ENCODE measurements at places on chromosomes 11 and 22.

GRCh38 chr11:65857500-65857852 lies 504 bp downstream of the CFL1 start:
- peak; percentile 39 for DNase-seq

- no peak for DNase-seq
Observed at GRCh38 chr11:16977136-16977993, 36.8 kb downstream of the PLEKHA7 start.

GRCh38 chr11:1197886-1198560 lies 24.8 kb upstream of the MUC5B start:
- no peak for DNase-seq

- no peak for DNase-seq
Observed at GRCh38 chr11:46837860-46838259, 8.2 kb downstream of the CKAP5 start.

GRCh38 chr11:117231842-117232091 lies at the start of gene PCSK7:
Gene PCSK7, minus strand, starts transcription at chr11:117232073. Its CDS starts 2,229 bp downstream, at chr11:117229844.
- no peak for DNase-seq

DNA sequence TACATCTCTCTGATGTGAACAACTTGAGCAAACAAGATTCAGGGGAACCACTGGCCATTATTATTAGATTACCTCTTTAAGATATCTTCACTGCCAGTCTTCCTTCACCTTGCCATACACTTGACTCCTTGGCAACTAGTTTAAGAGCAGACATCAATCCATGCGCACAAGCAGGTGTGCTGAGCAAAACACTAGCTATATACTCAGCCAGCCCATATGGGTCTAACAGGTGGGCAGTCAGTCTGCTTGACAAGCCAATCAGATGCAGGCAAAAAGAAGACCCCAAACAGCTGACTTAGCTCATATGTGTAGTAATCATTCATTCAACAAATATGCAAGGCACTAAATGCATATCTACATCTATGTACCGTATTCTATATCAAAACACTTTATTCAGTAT lies 101.2 kb downstream of the SIK3 start:
- no peak for DNase-seq

- DNase-seq: no peak
Observed at GRCh38 chr11:68689737-68690625, 5.6 kb downstream of the GAL start.
